ENCODE measurements at places on chromosomes 4 and X. TPM values are rescaled to one million over a fixed set of nuclear protein-coding genes. Genes with fewer than 3 reads are reported as not detected.

Gene HS3ST1
- 1.7 TPM for total RNA-seq

Gene FAM199X
- 14.9 TPM for total RNA-seq

Gene CENPVL3
- 0.42 TPM for total RNA-seq

Gene TCP11X2
- total RNA-seq: 3.7 TPM

Gene CASK
- 173 TPM for total RNA-seq

GRCh38 chr4:37663552-37663951, 22.6 kb downstream of the RELL1 start:
- H3K27ac ChIP-seq: peak overlapping the region; percentile 76
- no peak for DNase-seq
- no peak overlapping the region for H3K4me3 ChIP-seq

- no peak overlapping the region for H3K4me3 ChIP-seq
- H3K4me1 ChIP-seq: no peaks in the 10 kb centered on the region
- H3K27me3 ChIP-seq: no peaks in the 10 kb centered on the region
- no peaks in the 10 kb centered on the region for H3K36me3 ChIP-seq
- no peak overlapping the region for H3K27ac ChIP-seq
Observed at GRCh38 chr4:121597346-121597934, 99.3 kb downstream of the ANXA5 start.

- H3K36me3 ChIP-seq: no peaks in the 10 kb centered on the region
- no peak overlapping the region for H3K27ac ChIP-seq
- H3K4me1 ChIP-seq: no peaks in the 10 kb centered on the region
- no peaks in the 10 kb centered on the region for H3K27me3 ChIP-seq
Observed at GRCh38 chr4:170769862-170770261, 680.1 kb upstream of the AADAT start.

- H3K36me3 ChIP-seq: no peaks in the 10 kb centered on the region
- H3K4me1 ChIP-seq: no peaks in the 10 kb centered on the region
- no peaks in the 10 kb centered on the region for H3K27me3 ChIP-seq
- no peak overlapping the region for H3K27ac ChIP-seq
- no peak overlapping the region for H3K4me3 ChIP-seq
- DNase-seq: no peak
Observed at GRCh38 chrX:107146670-107147069, 28.0 kb upstream of the RBM41 start.

DNA sequence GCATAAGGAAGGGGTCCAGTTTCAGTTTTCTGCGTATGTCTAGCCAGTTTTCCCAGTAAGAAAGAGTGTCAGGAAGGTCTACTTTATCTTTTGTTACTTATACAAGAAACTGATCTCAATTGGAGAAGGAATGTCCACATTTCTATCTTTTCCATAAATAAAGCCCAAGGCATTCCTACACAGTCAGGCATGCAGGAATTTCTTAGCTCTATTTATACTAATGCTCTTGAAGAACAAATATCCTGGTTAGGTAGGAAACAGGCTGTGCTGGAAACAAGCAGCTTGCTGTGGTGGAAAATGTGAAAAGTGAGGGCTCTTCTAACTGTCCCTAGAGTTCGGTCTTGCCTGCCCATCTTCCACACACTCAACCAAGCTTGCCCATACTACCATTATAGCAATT, 37.9 kb upstream of the PITX2 start:
- no peak overlapping the region for H3K4me3 ChIP-seq
- no peak for DNase-seq
- H3K36me3 ChIP-seq: no peaks in the 10 kb centered on the region
- H3K27ac ChIP-seq: no peak overlapping the region
- no peaks in the 10 kb centered on the region for H3K4me1 ChIP-seq

- H3K27me3 ChIP-seq: no peaks in the 10 kb centered on the region
- peaks cover 23% of the 10 kb centered on the region for H3K4me1 ChIP-seq
- H3K36me3 ChIP-seq: no peaks in the 10 kb centered on the region
- peak overlapping the region; percentile 24 for H3K27ac ChIP-seq
- DNase-seq: no peak
Observed at GRCh38 chr4:180581061-180581460, 1662.1 kb upstream of the TENM3 start.

DNA sequence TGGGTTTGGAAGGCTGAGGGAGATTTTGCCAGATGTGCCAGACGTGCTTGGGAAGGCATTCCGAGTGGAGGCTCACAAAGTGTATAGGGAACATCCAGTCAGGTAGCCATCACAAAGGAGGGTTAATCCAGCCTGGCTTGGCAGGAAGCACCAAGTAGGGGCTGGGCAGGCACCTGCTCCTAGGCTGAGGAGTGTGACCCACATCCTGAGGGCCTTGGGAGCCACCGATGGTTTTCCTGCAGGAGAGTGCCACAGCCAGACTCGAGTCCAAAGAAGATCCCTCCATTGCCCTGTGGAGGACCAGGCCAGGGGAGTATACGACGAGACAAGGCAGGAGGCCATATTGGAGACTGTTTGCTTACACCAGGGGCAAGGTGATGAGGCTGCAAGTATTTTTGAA, 47.2 kb downstream of the PNMA5 start:
- DNase-seq: no peak
- no peaks in the 10 kb centered on the region for H3K36me3 ChIP-seq
- H3K4me3 ChIP-seq: no peak overlapping the region
- no peaks in the 10 kb centered on the region for H3K4me1 ChIP-seq
- H3K27me3 ChIP-seq: no peaks in the 10 kb centered on the region

- peak overlapping the region; percentile 38 for H3K27ac ChIP-seq
- H3K27me3 ChIP-seq: no peaks in the 10 kb centered on the region
- H3K36me3 ChIP-seq: peaks cover 7% of the 10 kb centered on the region
- H3K4me3 ChIP-seq: no peak overlapping the region
Observed at GRCh38 chr4:115674485-115674884, 561.1 kb upstream of the NDST4 start.

- H3K4me1 ChIP-seq: peaks cover 7% of the 10 kb centered on the region
- H3K27ac ChIP-seq: no peak overlapping the region
- peaks cover 3% of the 10 kb centered on the region for H3K27me3 ChIP-seq
- H3K4me3 ChIP-seq: no peak overlapping the region
- H3K36me3 ChIP-seq: no peaks in the 10 kb centered on the region
Observed at GRCh38 chrX:78517124-78517523, 142.0 kb downstream of the RTL3 start.

DNA sequence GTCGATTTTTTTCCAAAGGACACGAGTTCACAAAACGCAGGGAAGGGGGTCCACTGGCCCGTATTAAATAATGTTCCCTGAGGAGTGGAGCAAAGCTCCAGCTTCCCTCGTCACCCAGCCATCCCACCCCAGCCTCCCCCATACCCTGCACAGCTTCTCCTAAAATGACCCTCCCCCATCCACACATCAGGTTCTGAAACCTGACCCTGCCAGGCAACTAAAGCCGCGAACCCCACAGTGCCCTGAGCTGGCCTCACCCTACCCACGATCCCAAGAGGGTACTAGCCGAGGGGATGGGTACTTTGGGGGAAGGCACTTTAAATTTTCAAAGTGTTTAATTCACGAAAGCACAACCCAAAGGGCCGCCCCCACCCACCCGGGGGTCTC, 634 bp downstream of the APOO start:
- peak; percentile 14 for DNase-seq
- no peaks in the 10 kb centered on the region for H3K4me1 ChIP-seq
- no peaks in the 10 kb centered on the region for H3K36me3 ChIP-seq
- H3K4me3 ChIP-seq: peak overlapping the region; percentile 86
- H3K27me3 ChIP-seq: peaks cover 4% of the 10 kb centered on the region

DNA sequence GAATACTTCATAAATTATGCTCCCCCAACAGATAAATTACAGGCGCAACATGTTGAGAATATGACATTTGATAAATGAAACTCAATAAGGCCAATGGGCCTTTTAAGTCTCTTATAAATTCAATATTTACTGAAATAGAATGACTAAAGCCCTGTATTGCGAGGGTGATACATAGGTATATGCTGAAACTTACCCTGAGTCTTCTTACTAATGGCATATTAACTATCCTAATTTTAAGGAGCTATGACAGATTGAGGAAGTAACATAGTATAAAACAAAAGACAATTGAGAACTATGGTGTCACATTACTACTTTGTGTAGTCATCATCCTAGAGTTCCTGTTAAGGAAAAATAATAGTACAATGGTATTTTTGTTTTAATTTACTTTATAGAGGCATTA, 440.7 kb downstream of the IL15 start:
- no peaks in the 10 kb centered on the region for H3K4me1 ChIP-seq
- no peaks in the 10 kb centered on the region for H3K36me3 ChIP-seq
- DNase-seq: no peak
- no peak overlapping the region for H3K27ac ChIP-seq

- no peaks in the 10 kb centered on the region for H3K27me3 ChIP-seq
- H3K27ac ChIP-seq: no peak overlapping the region
- H3K4me3 ChIP-seq: no peak overlapping the region
- peaks cover 24% of the 10 kb centered on the region for H3K4me1 ChIP-seq
- H3K36me3 ChIP-seq: no peaks in the 10 kb centered on the region
Observed at GRCh38 chr4:185752872-185753271, 59.1 kb downstream of the SORBS2 start.

GRCh38 chr4:41160012-41160789, 54.1 kb downstream of the APBB2 start:
- DNase-seq: no peak
- no peaks in the 10 kb centered on the region for H3K4me1 ChIP-seq
- no peak overlapping the region for H3K27ac ChIP-seq
- no peak overlapping the region for H3K4me3 ChIP-seq
- peaks cover under 1% of the 10 kb centered on the region for H3K36me3 ChIP-seq
- no peaks in the 10 kb centered on the region for H3K27me3 ChIP-seq

DNA sequence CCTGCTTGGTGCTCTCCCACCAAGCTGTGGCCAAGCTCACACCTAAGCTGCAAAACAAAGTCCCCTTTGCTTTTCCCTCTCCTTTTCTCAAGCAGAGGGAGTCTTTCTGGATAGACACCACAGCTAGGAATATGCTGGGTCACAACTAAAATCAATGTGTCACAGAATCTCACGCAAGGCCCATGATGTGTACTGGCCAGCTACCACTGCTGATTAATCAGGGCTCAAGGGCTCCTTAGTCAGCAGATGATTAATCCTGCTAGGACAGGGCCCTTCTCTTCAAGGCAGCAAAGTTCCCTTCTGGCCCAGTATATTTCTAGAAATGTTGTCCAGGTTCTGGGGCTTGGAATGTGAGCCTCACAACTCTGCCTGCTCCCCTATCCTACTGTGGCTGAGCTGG, 32.0 kb upstream of the TENT5D start:
- no peak for DNase-seq
- H3K4me3 ChIP-seq: no peak overlapping the region
- no peaks in the 10 kb centered on the region for H3K36me3 ChIP-seq
- no peak overlapping the region for H3K27ac ChIP-seq

GRCh38 chr4:153651587-153651986, 32.5 kb upstream of the TLR2 start:
- no peaks in the 10 kb centered on the region for H3K36me3 ChIP-seq
- no peaks in the 10 kb centered on the region for H3K4me1 ChIP-seq
- H3K27ac ChIP-seq: no peak overlapping the region

All from glutamatergic neuron (in vitro differentiated cells).